ENCODE measurements at places on chromosomes 2 and 18.

GRCh38 chr2:239035361-239035814 lies 187.5 kb downstream of the TWIST2 start:
- peak; percentile 63 for DNase-seq

DNA sequence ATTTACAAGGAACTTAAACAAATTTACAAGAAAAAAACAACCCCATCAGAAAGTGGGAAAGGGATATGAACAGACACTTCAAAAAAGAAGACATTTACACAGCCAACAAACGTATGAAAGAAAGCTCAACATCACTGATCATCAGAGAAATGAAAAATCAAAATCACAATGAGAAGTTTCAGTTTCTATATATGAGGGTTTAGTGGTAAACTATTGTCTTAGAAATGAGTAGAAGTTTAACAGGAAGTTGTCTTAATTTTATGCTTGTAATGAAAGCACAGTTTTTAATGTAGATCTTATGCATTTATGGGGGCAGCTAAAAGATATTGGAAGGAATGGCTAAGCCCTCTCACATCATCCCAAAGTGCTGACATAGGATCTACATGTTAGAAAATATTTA lies 325.4 kb downstream of the ERBB4 start:
- DNase-seq, result no peak

- no peak for DNase-seq
Observed at GRCh38 chr2:8455236-8456150, 226.4 kb upstream of the ID2 start.

- DNase-seq, result no peak
Observed at GRCh38 chr18:79657342-79657996, 22.1 kb upstream of the CTDP1 start.

DNA sequence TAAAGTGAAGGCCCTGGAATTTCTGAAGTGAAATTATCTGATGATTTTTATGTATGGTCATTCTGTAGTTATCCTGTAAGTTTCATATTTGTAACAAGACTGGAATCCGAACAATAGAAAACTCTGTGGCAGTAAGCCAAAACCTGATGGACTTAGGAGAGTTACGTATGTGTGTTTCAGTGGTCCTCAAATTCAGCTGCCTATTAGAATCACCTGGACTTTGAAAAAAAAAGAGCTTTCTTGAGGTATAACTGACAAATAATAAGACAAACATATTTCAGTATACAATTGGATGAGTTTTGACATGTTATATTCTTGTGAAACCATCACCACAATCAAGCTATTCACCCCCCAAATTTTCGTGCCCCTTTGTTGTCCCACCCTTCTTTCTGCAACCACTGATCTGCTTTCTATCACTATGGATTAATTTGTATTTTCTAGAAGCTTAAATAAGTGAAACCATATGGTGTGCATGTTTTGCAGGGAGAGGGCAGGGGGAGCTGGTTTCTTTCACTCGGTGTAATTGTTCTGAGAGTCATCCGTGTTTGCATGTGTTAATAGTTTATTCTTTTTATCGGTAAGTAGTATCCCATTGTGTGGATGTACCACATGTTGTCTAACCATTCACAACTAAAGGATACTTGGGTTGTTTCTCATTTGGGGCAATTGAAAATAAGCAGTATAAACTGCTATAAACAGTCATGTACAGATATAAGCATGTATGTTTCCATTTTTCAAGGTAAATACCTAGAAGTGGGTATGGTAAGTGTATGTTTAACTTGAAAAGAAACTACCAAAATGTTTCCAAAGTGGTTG lies 50.2 kb upstream of the EML4 start:
- DNase-seq, result no peak

- no peak for DNase-seq
Observed at GRCh38 chr2:219697811-219698747, 70.6 kb downstream of the SLC4A3 start.

DNA sequence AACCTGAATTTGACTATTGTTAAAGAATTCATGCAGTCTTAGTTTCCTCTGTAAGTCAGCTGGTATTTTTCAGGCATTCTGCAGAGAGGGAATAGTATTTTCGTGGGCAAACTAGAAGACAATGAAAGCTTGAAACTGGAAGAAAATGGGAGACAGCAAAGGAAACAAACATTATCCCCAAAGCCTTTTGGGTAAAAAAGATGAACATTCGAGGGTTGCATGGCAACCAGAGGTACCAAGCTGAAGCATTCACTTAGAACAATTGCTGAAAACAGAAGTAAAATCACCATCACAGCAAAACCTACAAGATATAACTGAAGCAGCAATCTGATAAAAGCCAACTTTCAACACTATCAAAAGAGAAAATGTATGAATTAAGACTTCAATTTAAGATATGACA lies 233.7 kb downstream of the SCG2 start:
- no peak for DNase-seq

DNA sequence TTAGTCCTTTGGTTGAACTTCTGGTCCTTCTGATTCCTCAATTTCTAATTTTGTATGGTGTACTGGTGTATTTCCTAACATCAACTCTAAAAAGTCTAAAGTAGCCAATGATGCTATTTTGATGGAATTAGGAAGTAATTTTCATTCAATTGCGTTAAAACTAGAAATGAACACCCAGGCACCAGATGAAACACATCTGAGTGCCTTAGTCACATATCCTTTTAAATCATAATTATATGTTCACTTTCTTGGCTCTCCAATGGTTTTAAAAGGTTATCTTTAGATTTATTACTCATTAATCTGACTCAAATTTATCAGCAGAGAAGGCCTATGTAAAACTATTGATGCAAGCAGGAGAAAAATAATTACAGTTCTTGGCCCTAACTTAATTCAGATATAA lies 119.7 kb downstream of the GAREM1 start:
- no peak for DNase-seq

- DNase-seq, result no peak
Observed at GRCh38 chr2:212709280-212709679, 170.7 kb upstream of the ERBB4 start.

DNA sequence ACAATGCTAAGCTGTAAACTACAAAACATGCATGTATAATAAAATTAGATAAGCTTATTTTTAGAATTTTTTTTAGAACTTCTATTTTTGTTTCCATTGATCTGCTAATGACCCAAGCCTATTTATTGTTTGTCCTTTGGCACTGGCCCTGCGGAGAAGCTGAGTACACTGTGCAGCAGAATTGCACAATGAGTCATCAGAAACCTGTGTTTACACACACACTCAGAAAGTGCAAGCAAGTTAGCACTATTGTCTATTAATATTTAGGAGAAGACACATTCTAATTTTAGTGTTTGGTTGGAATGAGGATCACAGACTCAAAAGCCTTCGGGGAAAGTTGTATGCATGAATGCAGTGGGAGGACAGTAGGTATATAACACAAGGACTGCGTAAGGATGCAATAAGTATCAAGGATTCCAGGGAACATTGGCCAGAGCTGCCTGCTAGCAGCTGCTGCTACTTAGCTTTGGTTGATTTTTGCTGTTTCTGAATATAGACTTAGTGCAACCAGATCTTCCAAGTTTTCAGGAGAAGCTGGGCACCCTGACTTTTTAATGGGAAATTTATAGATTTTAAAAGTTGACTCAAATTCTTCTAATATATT lies 128.2 kb downstream of the KCNH7 start:
- no peak for DNase-seq

DNA sequence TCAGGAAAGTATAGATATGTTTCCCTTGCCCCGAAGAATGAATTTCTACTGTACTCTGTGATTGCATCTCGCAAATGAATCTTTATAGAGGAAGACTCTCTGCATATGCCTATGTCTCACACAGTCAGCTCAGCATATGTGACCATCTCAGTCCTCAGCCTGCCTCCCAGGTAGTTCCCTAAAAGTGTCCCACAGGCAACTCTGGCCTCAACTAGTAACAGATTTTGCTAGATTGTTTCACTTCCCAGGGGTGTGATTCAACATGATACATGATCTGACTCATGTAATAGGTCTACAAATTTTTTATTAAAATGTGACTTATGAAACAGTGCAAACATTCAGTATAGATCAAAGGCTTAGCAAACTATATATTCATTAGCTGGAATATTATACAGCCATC lies 296.6 kb upstream of the CRIM1 start:
- no peak for DNase-seq

DNA sequence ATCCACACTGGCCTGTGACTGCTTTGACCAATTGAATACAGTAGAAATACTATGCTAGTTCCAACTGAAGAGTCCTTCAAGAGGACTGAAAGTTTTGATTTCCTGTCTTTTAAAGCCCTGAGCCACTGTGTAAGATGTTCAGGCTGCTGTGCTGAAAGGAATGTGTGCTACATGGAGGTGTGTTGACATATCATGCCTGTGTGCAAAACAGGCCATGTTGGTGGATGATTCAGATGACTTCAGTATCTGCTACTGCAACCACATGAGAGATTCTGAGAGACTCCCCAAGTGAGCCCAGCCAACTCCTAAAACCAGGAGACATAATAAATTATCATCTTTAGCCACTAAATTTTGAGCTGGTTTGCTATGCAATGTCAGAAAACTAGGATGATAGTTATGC lies 662.9 kb downstream of the ZEB2 start:
- DNase-seq, result no peak

DNA sequence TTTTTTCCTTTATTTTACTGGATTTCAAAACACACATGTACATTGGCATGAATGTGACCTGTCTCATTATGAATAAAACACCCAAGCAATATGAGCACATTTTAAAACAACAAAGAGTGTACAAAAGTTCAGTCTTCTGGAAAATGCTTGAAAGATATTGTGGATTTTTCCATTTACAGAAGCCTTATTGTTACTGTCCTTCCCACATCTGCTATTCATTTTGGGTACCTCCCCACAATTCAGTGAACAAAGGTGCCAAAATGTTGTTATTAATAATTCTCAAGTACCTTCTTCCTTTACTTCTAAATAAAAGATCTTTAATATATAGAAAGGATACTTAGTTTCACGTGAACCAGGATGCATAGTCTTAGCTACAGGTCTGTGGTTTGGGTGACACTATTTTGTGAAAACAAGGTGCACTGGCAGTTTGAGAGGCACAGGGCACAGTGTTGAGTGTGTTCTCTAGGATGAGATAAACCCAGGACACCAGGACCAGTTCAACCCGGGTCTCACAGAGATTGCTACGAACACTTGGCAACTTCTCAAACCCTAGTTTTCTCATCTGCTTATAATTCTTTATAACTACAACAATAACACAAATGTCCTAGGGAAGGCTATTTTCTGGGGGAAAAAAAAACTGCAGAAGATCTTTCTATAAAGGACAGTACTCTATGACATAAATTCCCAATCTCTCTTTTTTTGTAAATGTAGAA lies 84.5 kb upstream of the GALNT5 start:
- no peak for DNase-seq

DNA sequence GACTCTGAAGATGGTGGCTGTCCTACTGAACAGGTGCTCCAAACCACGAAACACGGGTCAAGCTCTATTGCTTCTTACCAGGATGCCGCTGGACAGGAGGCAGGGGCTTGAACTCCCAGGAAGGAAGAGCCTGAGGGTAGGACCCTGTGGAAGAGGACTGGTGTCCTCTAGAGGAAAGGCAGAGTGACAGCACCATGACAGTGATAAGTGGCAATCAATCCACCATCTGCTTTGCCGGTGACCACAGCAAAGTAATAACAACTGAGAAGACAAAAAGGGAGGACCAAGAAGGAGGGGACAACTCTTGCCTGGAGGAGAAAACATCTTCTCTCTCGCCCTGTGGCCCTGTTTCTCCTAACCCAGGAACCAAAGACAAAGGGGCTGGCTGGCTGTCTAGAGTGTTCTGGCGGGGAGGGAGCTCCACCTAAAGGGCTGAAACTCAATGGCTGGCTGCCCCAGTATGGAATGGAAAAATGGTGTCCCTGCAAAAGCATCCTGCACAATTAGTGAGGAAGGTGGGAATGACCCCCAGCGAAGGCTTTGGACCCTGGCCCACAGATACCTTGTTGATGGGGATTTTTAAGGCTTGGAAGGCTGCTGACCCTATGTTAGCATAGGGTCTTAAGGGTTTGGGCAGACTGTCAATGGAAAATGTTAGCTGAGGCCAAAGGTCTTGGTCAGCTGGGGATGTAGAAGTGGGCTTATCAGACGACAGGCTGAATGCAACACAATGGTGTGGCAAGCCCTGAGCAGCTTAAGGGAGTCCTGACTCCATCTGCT lies 35.4 kb downstream of the PROC start:
- no peak for DNase-seq

DNA sequence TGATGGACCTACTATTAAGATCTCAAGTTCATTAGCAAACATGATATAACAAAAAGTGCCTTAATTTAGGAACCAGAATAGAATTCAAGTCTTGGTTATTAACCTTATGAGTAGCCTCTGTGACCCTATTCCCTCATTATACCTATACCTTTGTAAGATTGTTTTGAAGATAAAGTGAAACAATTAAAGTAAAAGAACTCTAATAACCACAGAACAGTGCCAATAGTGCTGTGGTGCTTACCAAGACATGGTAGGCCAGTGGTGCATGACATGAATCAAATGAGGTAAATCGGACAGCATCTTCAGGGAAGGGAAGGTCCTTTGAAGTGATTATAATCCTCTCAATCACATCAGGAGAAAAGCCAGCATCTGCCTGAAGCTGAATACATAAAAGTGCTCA lies 36.4 kb downstream of the METTL4 start:
- no peak for DNase-seq

GRCh38 chr2:133264989-133265401 lies 303.3 kb downstream of the NCKAP5 start:
- no peak for DNase-seq

GRCh38 chr2:189254268-189254883 lies 74.8 kb upstream of the COL5A2 start:
- no peak for DNase-seq

- no peak for DNase-seq
Observed at GRCh38 chr2:34423301-34423700, 824.2 kb upstream of the FAM98A start.

DNA sequence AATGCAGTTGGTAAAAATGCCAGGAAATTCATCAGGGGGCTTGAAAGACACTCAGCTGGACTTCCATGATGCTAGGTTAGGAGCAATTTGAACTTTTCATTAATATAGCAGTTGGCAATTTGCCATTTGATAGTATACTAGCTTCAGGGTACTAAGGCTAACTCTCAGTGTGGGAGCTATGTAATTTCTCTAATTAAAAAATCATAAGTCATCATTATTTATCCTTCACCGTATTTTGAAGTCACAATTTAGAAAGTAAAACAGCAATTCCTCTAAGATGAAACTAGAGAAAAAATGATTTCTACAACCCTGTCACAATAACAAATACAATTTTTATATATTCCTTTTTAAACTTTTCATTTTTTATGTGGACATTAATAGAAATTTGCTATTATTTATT lies 190.8 kb downstream of the GPD2 start:
- no peak for DNase-seq
